Stimulated activated CD8-positive, alpha-beta memory T cell treated with anti-CD3 and anti-CD28 coated beads, Interleukin-2, amount 100 ng/mL, for 1 hour (primary cell): ENCODE measurements at places on chromosomes 4 and X.

DNA sequence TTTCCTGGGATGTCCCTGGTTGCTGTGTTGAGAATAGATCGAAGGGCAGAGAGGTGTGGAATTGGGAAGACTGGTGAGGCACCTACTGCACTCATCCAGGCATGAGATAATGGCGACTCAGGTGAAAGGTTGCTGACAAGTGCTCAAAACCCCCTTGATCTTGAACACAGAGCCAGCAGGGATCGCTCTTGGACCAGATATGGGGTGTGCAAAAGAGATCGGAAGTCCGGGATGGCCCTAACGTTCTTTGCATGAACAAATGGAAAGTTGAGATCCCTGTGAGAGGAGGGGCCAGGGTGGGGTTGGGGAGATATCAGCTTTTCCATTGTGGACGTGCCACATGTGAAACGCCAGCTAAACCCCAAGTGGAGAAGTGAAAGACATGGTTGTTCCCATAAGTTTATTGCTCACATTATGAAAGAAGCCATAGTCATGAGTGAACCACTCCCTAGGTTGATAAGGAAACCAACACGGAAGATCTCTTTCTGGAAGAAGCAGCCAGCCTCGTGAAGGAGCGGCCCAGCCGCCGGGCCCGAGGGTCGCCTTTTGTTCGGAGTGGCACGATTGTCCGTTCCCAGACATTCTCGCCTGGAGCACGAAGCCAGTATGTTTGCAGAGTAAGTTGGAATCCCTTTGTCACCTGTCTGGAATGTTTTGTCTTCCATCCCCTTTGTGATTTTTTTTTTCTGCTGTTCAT, 22.6 kb upstream of the CLCN4 start:
- DNase-seq: no peak

GRCh38 chr4:17124767-17125166, 226.3 kb upstream of the LDB2 start:
- DNase-seq: no peak

- DNase-seq: no peak
Observed at GRCh38 chr4:79563219-79563618, 155.2 kb upstream of the GK2 start.

GRCh38 chrX:36310136-36310535, 390.6 kb downstream of the CFAP47 start:
- no peak for DNase-seq

GRCh38 chr4:182688081-182688480, 229.1 kb downstream of the DCTD start:
- no peak for DNase-seq

DNA sequence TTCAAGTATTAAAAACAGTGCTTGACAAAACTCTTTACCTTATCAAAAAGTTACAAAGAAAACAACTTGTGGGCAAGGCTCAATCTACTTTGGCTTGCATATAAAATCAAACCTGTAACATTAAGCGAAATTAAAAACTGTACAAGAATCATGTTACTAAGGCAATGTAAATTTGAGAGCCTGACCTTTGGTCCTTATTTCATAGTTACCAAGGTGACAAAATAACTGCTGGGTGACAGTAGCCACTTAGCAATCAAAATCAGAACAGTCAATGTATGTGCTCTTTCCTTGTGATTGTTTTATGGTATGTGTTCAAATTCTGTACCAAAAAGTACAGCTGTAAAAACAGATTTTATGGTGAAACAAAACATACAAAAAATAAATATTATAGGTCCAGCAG, 204.0 kb downstream of the RASL11B start:
- DNase-seq: no peak

- DNase-seq: no peak
Observed at GRCh38 chrX:37926700-37927099, 79.3 kb upstream of the DYNLT3 start.

GRCh38 chr4:148315049-148315448, 127.2 kb downstream of the NR3C2 start:
- no peak for DNase-seq

- no peak for DNase-seq
Observed at GRCh38 chrX:68658530-68658929, 11.1 kb downstream of the STARD8 start.

- DNase-seq: no peak
Observed at GRCh38 chr4:186827534-186827897, 103.9 kb upstream of the FAT1 start.

DNA sequence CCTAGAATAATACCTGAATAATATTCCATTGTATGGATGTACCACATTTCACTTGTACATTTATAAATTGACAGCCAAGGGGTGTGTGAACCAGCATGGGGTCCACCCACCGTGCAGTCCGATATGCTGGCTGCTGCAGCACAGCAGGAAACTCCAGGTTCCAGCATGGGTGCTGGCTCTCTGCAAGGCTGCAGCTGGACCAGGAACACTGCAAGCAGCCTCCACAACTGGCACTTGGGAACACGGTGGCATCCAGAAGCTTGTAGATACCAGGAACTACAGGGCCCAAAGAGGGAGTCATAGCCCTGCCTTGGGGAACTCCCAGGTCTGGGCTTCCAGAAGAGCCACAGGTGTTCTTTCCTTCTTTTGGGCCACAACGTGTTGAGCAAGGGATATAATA, 91.2 kb downstream of the NXF2 start:
- DNase-seq: no peak
